ENCODE measurements at places on chromosomes 3 and 15.
A peak's percentile ranks its signal among the peaks of the same experiment; 100 is the strongest.

GRCh38 chr15:89002281-89002761 is 85.9 kb upstream of the ABHD2 start:
- DNase-seq: peak; percentile 80

- no peak for DNase-seq
These were observed 54.0 kb downstream of the FAM43A start for GRCh38 chr3:194739498-194740284.

DNA sequence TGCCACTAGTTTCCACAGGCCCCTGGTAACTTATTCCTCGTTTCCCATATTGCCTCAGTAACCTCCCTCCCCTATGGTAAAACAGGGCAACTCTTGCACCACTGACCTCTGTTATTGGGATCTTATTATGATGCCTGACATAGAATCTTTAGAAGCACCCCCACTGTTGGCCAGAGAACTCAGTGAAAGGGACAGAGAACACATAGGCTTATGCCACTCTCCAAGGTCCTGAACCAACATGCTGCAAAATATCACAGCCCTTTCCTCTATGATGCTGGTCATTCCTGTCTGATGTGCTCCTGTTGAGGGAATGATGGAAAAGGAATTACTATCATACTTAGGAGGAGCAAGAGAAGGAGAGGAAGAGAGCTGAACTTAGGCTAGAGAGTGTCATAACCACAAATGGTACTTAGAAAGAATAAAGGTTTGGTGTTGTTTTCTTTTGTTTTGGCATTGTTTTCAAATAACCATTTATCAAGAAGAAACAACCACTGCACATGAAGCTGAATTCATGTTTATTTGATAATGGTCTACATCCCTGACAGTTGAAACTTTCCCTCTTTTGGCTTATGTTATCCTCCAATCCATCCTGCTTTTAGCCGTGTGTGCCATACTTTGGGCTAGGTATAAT is 330.2 kb downstream of the EPHB1 start:
- no peak for DNase-seq

DNA sequence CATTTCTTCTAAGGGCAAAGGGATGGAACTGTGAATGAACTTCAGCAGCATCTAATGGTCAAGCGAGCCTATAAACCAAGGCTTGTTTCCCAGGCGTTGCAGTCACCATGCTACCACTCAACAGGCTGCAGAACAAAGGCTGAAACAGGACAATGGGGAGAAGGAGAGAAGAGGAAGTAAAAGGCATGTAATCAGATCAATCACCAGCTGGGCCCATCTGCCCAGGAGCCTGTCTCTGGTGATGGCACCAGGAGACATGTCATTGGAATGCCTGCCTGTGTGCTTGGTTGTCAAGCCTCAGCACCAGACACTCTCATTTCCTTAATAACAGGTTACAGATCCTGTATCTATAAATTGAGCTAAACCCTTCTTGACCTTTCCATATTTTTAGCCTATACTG is 81.7 kb upstream of the UMPS start:
- no peak for DNase-seq

DNA sequence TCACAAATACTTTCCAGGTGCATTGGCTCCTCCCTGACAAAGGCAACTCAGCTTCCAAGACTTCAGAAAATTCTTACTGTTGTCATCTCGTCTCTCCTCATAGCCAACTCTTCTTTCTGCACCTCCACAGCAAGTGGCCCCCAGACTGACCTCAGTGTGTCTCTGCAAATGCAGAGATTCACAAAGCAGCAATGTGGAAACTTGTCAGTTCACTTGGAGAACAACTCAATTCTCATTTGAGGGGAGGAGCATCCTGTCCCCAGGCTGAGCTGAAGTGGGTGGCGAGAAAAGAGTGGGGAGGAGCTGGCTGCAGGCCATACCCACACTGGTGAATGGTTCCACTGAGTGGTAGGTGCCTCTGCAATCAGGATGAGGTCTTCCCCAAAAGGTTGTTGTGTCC is 248.7 kb upstream of the IL12A start:
- DNase-seq: no peak

DNA sequence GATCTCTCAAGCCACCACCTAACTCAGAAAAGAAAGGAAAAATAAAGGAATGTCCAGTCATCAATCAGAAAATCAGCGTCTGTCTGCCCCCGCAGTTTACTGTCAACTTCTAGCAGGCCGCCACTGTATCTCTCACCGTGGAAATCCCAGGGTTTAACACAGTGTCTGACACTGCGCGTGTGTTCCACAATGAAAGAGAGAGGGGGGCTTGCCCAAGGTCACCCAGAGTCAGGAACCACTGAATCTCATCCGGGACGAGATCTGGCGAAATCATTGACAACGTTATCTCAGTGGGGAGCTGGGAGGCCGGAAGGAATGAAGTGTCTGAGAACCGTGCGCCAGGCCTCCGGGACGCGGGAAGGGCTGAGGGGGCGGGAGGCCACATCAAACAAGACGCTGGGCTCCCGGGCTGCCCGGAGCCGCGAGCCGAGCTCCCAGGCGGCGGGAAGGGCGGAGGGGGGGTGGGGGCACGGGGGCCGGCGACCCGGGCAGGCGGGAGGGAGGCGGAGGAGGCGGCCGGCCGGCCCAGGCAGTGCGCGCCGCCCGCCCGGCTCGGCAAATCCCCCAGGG is 2.2 kb upstream of the HES1 start:
- no peak for DNase-seq

GRCh38 chr3:99647081-99647480 is 8.7 kb downstream of the COL8A1 start:
- no peak for DNase-seq

DNA sequence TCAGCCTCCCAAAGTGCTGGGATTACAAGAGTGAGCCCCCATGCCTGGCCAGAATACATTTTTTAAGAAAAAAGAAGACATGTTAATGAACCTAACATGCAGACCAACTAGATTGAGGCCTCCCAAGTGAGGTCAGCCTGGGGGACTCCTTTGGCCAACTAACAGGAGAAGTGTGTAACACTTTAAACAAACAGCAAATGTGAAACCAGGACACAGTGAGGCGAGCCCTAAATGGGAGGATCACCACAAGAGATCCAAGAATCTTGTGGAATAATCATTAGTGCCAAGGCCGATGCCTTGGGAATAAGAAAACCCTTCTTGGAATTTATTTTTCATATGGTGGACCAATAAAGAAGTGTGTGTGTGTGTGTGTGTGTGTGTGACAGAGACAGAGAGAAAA is 73.9 kb downstream of the ATP10A start:
- no peak for DNase-seq

DNA sequence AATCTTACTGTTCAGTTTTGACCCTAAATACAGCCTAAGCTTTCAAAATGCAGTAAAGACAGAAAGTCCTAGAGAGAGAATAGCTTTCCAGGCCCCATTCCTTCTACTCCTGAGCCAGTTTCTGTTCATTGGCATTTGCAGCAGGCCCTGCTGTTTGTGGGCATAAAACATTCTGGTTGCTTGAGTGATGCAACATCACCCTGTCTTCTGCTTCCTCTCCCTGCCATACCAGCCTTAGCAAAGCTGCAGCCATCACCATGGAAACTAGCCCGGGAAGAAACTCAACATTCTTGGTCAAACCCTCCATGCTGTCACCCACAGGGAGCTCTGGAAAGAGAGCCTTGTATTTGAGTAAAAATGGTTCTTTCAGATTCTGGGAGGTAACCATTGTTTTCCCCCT is 325.7 kb downstream of the MAGI1 start:
- peak; percentile 61 for DNase-seq

DNA sequence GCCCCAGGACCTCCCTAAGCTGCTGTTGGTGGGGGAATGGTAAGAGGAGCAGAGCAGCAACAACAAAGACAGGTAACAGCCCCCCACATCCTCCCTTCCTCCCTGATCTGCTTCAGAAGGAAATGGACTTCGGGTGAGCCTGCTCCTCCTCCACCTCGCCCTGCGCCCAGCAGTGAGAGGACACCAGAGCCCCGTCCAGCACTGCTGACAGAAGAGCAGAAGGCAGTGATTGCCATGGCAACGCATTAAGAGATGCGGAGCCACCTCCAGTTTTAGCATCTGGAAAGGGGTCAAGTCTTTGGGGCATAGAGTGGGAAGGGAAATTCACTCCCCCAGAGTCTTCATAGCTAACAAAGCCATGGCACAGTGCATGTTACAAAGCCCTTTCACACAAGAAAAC is 77.6 kb upstream of the HRH1 start:
- no peak for DNase-seq

GRCh38 chr3:31240466-31240865 is 292.3 kb upstream of the STT3B start:
- no peak for DNase-seq

DNA sequence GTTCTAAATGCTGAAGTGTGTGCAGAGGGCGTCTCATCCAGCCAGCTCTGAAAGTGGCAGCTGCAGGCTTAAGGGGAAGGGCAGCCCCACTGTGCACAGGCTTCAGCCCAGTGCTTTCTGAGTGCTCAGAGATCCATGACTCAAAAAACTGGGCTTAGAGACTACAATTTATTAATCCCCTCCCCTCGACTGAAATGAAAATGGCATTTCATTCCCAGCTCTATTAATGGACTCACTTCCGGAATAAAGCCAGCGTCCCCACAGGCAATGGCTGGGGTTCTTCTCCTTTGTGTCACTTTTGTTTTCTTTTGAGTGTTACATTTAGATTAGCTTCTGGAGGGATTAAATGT is 55.5 kb upstream of the PLXNA1 start:
- DNase-seq: no peak

- DNase-seq: peak; percentile 82
These were observed 167.4 kb downstream of the GAP43 start for GRCh38 chr3:115790759-115791158.

GRCh38 chr15:29037997-29038705 is 152.4 kb downstream of the APBA2 start:
- no peak for DNase-seq

DNA sequence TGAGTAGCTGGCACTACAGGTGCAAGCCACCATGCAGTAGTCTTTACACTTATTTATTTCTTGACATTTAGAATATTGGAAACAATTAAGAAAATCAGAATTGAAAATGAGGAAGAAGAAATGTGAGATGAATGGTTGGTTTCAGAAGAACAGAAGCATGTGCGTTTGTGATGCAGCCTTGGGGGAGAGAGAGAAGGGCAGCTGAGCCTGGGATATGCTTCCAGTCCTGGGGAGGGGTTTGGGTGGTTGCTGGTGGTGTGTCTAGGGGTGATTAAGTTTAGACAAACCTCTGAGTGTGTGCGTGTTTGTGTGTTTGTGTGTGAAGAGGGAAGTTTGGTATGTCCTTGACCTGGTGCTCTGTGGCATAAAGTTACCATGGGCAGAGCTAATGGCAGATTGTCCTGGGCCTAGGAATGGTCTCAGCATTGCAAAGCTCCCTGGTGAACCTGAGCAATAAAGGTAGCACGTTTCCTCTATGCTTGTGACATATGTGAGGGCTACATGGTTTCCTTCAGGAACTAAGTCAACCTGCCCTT is 35.6 kb downstream of the CTSH start:
- DNase-seq: no peak

- no peak for DNase-seq
These were observed 123.3 kb upstream of the GRM7 start for GRCh38 chr3:6737630-6738029.

DNA sequence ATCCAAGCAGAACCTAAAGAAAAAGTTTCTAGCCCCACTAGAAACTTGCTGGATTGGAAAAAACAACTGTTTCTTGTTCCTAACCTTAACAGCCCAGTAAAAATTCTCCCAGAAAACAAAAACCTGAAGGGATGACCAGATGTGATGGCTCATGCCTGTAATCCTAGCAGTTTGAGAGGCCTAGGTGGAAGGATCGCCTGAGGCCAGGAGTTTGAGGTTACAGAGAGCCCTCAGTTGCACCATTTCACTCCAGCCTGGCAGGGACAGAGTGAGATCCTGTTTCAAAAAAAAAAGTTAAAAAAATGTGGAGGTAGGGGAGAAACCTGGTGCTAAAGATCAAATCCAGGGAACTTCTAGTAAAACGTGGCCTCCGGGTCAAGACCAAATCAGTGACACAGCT is 38.6 kb upstream of the RAF1 start:
- no peak for DNase-seq

DNA sequence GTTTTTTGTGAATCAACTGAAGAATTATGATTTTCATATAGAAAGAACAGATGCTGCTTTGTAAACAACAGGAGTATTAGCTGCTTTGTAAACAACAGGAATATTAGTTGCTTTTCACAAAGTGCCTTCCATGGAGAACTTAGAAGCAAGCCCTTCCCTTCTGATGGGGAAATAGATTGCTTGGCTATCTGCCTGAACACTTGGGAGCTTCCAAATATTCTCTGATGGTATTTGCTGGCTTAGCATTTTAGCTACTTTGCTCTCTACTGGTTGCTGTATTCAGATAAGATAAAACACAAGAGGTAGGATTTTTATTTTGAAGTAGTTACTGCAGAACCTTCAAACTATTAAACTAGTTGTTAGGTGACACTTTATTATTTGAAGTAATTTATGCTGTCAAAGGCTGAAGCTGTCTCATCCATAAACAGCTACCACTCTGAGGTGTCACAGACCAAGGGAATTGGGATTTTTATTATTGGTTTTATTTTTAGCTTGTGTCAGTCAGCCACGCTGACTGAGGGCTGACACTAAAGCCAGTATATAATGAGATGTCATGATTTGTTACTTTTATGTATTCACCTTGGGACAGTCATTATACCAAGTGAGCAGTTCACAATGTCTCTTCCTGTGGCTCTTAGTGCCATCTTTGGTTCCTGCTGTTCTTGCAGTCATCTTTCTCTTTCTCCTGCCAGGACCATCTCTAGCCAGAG is 50.0 kb downstream of the ZIC1 start:
- no peak for DNase-seq

DNA sequence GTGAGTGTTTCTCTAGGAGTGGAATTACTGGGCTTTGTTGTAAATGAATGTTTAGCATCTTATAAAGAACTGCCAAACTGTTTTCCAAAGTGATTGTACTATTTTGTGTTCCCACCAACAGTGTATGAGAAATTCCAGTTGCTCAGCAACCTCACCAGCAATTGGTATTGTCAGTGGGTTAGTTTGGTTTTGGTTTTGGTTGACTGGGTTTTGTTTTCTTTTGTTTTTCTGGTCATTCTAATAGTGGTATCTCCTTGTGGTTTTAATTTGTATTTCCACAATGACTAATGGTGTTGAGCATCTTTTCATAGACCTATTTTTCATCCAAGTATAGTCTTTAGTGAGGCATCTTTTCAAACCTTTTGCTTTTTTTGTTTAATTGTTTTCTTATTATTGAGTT is 27.1 kb downstream of the FILIP1L start:
- DNase-seq: peak; percentile 70

- no peak for DNase-seq
These were observed 132.3 kb upstream of the RASGRP1 start for GRCh38 chr15:38696790-38697495.

DNA sequence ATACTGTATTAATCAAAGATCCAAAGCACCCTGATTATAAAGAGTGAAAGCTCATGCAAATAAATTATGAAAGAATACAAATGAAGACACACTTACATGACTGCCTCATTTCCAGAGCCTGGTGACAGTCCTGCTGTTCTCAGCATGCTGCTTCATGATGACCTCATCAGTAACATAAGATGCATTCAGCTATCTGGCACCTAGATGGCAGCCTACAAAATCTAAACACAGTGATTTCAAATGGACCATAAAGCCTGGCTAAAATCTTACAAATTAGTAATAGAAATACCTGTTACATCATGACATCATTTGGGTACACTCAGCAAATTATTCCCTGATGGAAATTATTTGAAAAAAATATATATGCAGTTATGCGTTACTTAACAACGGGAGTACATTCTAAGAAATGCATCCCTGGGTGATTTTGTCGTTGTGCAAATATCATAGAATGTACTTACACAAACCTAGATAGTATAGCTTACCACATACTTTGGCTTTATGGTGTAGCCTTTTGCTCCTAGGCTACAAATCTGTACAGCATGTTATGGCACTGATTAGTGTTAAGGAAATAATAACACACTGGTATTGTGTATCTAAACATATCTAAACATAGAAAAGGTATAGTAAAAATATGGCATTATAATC is 207.2 kb downstream of the EPHA3 start:
- peak; percentile 9 for DNase-seq

Data from BJ (cell line).